Stimulated activated CD8-positive, alpha-beta memory T cell treated with anti-CD3 and anti-CD28 coated beads, Interleukin-12 subunit alpha, Interleukin-12 subunit beta, amount 100 ng/mL, for 4 hours (primary cell): ENCODE measurements at places on chromosomes 6 and 20.

- DNase-seq: no peak
Observed at GRCh38 chr6:83838727-83839126, 14.4 kb upstream of the RIPPLY2 start.

DNA sequence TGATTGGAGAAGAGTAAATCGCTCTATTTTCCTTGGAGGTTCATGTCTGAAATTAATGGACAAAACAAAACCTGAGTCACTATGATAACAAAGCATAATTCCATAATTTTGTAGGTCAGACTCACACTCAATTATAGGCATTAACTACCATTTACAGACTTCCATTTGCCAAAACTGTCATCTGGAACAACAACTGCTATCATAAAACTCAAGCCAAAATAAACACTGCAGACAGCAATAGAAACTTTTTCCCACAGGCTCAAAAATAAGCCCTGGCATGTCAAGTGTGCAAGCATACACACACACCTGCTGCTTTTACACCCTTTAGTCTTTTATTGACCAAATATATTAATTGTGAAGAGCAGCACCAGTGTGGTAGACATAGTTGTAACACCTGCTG, 7.1 kb downstream of the MRPS10 start:
- DNase-seq: no peak

DNA sequence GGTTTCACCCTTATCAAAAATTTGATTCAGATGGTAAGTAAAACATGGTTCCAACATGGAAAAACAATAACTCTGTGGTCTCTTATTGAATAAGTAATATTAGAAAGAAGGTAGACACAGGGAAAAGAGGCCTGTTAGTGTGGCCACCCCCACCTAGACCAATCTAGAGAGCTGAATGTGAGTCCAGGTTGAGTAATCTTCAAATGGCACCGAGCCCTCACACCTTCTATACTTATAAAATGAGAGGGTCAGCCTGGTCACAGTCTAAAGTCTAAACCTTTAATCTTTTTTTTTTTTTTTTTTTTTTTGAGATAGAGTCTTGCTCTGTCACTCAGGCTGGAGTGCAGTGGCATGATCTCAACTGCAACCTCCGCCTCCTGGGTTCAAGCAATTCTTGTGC, 6.9 kb downstream of the FAM184A start:
- no peak for DNase-seq

- DNase-seq: no peak
Observed at GRCh38 chr6:43541774-43542471, 25.0 kb downstream of the POLR1C start.

- DNase-seq: no peak
Observed at GRCh38 chr20:47785854-47786764, 828 bp upstream of the SULF2 start.

DNA sequence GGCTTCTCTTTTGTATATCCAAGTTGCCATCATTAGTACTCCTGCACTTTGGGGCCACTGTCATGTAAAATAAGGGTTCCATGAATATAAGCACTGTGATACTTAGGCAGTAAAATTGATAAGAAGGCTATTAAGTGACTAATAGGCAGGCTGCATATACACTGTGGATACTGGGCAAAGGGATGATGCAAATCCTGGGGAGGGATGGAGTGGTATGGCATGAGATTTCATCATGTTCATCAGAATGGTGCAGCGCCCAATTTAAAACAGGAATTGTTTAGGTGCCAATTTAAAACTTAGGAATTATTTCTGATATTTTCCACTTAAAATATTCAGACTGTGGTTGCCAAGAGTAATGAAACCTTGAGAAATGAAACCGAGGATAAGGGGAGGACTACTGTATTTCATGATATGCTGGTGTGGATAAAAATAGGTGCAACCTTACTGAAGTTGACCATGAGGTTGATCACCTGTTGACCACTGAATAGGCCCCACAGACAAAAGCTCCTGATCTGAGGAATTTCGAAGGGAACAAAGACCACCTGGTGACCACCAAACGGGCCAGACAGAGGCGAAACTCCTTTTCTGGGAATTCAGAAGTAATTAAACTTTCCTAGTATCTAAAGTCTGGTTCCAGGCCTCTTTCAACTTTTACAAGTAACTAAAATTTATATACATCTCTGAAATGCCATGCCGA, 4.9 kb upstream of the TRIM39 start:
- no peak for DNase-seq

GRCh38 chr6:11824986-11825385, 46.4 kb upstream of the ADTRP start:
- DNase-seq: no peak

DNA sequence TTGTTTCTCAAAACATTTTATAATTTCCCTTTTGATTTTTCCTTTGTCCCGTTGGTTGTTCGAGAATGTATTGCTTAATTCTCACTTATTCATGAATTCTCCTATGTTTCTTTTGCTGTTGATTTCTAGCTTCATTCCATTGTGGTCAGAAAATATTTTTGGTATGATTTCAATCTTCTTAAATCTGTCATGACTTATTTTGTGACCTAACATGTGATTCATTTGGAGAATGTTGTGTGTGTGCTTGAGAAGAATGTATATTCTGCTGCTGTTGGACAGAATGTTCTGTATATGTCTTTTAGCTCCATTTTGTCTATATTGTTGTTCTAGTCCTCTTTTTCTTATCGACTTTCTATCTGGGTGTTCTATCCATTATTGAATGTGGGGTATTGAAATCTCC, 286.2 kb upstream of the RNF217 start:
- DNase-seq: no peak

DNA sequence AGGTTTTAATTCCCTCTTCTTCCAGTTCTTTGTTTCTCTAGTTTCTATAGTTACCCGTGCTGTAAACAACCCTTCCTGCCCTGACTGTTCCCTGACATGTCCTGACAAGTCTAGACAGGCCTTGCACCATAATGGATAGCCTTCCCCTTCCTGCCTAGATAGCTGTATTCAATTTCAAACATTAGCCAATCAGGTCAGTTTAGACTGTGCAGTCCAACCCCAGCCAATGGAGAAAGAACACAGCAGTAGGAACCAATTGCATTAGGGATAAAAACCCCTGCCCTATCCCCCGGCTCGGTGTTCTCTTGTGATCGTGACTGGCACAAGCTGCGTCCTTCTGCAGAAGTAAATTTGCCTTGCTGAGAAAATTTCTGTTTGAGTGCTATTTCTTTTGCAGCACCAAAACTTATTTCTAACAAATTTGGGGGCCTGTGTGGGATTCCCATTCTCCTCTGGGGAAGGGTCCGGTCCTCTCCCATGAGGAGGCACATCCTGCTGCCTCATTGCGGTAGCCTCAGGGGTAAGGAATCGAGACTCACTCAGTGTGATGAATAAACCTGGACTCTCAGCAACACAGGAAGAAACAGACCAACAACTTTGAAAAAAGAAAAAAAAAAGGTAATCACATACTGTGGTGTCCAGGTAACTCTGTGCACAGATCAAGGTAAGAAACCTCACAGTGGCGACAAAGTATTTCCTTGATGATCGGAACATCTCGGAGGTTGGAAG, 248.7 kb upstream of the ECI2 start:
- no peak for DNase-seq

GRCh38 chr6:24922170-24922569, 13.6 kb downstream of the RIPOR2 start:
- DNase-seq: no peak

DNA sequence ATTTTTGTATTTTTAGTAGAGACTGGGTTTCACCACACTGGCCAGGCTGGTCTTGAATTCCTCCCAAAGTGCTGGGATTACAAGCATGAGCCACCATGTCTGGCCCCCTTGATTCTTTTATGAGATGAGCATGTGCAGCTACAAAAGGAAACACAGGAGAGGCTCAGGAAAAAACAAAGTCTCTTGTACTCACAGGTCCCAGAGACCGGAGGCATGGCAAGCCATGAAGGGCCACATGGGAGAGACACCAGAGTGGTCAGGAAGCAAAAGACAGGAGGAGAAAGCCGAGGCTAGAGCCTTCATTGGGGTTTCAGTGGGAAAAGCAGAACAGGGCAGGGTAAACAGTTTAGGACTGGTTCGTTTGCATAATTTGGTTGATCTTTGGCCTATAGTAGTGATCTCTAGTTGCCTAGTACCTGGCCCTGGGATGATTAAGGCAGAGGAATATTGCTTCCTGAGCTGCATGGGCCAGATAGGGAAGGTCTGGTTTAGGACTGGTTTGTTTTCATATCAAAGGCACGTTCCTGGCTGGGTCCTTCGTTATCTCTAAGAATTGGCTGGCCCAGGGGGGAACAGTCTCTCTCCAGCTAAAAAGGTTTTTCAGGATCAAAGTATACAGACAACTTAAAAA, 48.2 kb upstream of the PRND start:
- no peak for DNase-seq

DNA sequence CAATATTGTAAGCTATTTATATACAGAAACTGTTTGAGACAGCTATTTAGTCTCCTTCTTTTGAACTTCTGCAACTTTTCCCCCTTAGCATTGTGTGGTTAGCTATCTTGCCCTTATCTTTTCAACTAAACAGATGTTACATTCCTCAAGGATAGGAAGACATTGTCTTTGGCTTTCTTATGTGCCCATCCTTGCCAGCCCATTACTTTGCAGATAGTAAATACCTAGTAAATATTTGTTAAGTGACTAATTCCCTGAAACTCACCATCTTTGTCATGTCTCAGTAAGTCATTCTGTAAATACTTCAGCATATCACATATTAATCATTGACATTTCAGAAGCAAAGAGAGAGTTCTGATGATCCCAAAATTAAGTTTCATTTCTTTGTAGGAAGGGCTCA, 69.1 kb upstream of the FLRT3 start:
- DNase-seq: no peak

DNA sequence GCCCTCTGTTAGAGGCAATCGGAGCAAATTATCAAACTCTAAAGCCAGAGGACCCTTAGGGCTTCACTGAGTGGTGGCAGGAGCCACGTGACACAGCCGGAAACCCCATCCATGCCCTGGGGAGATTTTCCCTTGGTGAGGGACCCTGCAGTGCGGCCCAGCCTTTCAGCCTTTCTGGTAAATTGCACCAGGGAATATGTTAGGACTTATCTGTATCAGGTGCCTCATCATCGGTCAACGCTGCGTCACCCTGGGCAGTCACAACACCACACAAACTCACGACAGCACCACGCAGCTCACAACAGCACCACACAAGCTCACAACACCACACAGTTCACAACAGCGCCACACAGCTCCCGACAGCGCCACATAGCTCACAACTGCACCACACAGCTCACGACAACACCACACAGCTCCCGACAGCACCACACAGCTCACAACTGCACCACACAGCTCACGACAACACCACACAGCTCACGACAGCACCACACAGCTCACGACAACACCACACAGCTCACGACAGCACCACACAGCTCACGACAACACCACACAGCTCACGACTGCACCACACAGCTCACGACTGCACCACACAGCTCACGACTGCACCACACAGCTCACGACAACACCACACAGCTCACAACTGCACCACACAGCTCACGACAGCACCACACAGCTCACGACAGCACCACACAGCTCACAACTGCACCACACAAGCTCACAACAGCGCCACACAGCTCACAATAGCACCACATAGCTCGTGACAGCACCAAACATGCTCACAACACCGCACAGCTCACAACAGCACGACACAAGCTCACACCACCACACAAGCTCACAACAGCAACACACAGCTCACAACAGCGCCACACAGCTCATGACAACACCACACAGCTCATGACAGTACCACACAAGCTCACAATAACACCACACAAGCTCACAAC, 199.0 kb downstream of the DLL1 start:
- no peak for DNase-seq

GRCh38 chr20:50309280-50309763, 118.7 kb downstream of the CEBPB start:
- no peak for DNase-seq

DNA sequence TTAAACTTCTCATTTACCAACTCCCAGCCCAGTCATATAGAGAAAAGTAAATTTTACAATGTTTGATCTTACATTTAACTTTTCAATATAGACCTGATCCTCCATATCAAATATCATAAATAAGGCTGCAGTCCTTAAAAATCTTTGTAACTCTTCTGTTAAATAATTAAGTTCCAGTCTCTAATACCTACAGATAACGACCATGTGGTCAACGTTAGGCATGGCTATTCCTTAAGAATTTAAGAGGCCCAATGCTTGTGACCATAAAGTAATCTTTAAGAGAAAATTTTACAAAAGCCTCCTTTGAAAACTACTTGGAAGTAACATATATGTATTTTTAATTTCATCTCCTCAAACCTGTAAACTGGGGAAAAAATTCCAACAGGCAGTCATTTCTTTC, 1.6 kb downstream of the FBXO5 start:
- DNase-seq: no peak

GRCh38 chr6:35030099-35030498, 111.0 kb downstream of the TCP11 start:
- DNase-seq: no peak

- DNase-seq: no peak
Observed at GRCh38 chr6:82976179-82976578, 89.5 kb downstream of the UBE3D start.

GRCh38 chr6:56766806-56767178, 124.1 kb upstream of the DST start:
- no peak for DNase-seq

DNA sequence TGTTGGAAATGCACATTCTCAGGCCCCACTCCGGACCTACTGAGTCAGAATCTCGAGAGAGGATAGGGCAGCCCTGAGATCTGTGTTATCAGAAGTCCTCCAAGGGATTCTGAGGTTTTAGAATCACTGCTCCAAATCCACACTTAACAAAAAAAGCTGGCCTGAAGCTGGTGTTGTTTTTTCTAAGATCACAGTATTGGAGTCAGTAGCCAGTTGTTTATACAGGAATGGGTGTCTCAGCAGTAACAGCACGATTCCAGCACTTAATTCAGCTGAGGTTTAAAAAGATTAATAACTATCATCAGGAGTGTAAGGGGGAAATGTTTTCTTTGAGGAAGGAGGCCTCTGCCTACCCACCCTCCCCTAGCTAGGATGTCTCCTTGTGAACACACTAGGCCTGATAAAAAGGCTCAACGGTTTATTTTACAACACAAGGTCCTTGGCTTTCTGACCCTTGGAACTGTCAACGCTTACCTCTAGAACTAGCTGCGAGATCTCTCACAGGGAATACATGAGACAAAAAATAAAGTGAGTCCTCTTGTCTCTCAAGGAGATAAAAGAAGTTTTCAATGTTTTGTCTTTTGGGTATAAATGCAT, 505.4 kb downstream of the CD83 start:
- DNase-seq: no peak

- no peak for DNase-seq
Observed at GRCh38 chr6:111743862-111744692, 129.2 kb downstream of the FYN start.

- no peak for DNase-seq
Observed at GRCh38 chr6:42771741-42772100, 10.1 kb upstream of the BICRAL start.

DNA sequence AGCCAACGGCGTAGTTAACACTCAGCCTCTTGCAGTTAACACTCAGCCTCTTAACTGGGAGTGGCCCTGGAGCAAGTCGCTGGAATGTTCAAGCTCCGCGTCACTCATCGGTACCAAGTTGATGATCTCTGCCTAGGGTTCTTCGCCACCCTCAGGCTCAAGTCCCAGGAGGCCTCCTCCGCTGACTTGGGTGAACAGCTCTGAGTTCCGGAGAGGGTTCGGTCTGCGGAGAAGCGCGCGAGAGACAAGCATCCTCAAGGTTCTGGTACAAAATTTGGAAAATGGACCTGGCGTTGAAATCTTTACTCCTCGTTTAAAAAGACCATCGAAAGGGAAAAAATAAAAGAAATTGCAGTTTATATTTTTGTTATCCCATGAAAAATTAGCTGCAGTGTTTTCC, 876 bp upstream of the DSP start:
- DNase-seq: no peak

GRCh38 chr20:48609491-48609978, 218.3 kb downstream of the PREX1 start:
- DNase-seq: no peak
